Ascending aorta (tissue), 2 donors: ENCODE measurements at places on chromosomes 3 and 15. TPM values are rescaled to one million over a fixed set of nuclear protein-coding genes. Genes with fewer than 3 reads are reported as not detected.

Gene CPN2
- not detected for total RNA-seq

Gene CX3CR1
- total RNA-seq: not detected

Gene NBEAL2
- total RNA-seq: 70.2 TPM

DNA sequence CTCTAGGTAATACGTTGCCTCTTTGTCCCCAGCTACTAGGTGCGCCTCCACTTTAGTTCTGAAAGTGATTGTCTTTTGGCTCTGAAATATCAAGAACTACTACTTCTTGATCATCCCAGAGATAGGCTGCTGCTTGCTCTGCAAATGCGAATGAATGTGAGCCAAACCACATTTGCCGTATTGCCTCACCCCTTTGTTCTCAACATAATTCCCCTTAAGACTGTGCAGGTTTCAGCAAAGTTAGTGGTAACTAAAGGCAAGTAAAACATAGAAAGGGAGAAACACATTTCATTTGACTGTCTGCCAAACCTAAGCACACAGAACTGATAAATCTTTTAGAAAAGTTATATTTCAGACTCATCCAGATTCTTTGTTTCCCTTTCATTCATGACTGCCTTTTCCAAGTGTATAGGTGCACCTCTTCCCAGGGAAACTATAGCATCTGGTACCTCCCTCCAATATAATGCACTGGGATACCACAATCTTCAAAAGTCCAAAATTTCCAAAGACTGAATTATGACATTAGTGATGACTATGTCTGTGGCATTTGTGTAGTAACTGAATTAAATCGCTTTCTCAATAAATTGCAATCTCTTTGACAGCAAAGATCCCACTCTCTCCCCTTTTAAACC, 720.6 kb upstream of the CBLB start:
- H3K27me3 ChIP-seq: no peaks in the 10 kb centered on the region
- H3K27ac ChIP-seq: no peak overlapping the region
- H3K36me3 ChIP-seq: no peaks in the 10 kb centered on the region

DNA sequence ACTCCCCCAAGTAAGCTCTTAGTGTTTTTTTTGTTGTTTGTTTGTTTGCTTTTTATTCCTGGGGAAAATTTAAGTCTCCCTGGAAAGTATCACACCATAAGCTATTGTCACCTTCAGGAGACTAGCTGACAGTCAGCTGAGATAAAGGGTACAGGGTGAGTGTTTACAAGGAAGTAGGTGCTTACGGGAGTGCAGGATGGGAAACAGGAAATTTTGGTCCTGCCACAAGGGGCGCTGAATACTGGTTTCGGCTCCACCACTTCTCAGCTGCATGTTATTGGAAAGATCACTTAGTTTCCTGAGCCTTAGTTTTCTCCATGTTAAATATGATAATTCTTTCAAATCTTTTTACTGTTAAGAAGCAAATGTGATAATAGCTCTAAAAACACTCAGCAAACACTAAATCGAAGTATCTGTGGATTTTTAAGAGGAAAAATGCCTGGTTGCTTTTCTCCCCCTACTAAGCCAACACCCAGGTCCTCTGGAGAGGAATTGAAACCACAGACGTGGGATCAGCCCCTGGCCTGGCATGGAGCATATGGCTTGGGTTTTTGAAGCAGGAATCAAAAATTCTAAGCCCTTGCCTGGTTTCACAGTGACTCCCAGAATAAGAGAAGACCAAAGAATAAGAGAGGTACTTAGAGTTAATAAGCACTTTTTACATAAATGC, 90.7 kb downstream of the SCN11A start:
- H3K27me3 ChIP-seq: no peaks in the 10 kb centered on the region
- DNase-seq: no peak
- H3K36me3 ChIP-seq: no peaks in the 10 kb centered on the region
- no peak overlapping the region for H3K4me3 ChIP-seq
- H3K27ac ChIP-seq: no peak overlapping the region

DNA sequence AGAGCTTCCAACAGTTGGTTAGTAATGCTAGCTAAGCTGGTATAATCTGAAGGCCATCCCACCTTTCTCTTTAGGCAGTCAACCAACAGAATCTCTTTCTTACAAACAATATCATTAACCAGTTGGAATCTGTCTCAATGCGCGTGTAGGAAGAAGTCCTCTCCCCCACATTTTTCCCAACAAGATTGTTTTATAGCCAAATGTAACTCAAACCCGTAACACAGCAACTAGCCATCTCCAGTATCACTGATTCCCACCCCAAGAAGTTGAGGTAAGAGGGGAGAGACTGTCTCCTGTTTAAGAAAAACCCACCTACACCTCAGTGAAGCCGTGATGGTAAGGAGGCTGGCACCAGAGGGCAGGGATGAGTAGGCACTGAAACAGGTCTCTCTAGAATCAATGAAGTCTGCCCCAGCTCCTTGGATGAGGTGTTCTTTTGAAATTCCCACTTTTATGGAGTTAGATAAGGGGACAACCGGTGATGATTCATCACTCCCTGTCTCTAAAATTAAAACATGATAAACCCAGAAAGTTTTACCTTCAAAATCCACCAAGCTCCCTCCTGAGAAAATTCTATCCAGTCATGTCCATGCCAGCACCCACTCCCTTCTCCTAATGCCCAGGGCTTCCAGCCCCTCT, 30.9 kb downstream of the CDC25A start:
- no peak overlapping the region for H3K4me3 ChIP-seq
- peaks cover 7% of the 10 kb centered on the region for H3K36me3 ChIP-seq
- no peak for DNase-seq
- H3K27me3 ChIP-seq: no peaks in the 10 kb centered on the region
- H3K27ac ChIP-seq: peak overlapping the region; percentile 46
- no peaks in the 10 kb centered on the region for H3K4me1 ChIP-seq

DNA sequence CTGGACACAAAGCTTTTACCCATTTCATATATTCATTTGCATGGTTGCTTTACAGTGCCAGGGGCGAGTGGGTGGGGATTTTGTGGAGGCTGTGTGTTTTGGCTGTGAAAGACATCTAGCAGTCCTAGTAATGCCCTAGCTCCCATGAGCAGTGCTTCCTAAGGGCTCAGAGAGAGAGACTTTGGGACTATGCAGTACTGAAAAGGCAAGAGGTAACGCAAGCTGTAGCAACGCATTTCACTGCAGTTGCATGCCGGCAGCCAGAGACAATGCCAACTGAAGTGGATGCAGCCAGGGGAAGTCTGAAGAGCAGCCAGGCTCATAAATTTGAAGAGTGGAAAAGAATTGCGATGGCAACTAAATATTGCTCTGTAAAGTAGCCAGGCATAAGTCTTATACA, 27.4 kb upstream of the ATP10A start:
- H3K27ac ChIP-seq: no peak overlapping the region
- H3K27me3 ChIP-seq: no peaks in the 10 kb centered on the region
- H3K4me3 ChIP-seq: no peak overlapping the region

Gene PLCL2
- 2.9 TPM for total RNA-seq

GRCh38 chr15:73873889-73874511, 636 bp downstream of the TBC1D21 start:
- H3K4me1 ChIP-seq: no peaks in the 10 kb centered on the region
- H3K27ac ChIP-seq: no peak overlapping the region
- no peak overlapping the region for H3K4me3 ChIP-seq

DNA sequence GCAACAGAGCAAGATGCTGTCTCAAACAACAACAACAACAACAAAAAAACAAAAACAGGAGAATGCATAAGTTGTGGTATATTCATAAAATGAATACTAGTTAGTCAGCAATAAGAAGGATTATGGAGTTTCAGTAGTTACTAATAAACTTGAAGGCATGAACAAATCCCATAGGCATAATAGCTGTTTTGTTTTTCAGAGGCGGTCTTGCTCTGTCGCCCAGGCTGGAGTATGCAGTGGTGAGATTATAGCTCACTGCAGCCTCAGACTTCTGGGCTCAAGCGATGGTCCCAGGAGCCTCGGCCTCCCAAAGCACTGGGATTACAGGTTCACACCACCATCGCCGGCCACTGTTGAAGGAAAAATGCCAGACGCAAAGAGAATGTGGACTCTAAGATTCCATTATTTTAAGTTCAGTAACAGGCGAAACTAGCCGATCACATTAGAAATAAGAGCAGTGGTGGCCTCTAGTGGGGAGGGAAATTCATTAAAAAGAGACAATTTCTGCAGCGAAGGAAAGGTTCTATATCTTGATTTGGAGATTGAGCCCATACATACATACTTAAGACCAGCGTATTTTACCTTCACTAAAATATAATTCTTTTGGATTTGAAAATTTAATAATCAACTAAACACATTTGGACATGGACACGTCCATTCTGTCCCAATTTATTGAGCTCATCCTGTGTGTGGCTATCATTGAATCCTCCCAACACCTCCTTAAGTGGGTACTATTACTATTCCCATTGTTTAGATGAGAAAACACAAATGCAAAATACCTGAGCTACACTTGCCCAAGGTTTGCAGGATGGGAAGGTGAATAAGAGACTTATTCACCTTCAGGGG, 27.4 kb upstream of the HDAC11 start:
- H3K4me1 ChIP-seq: no peaks in the 10 kb centered on the region
- H3K36me3 ChIP-seq: no peaks in the 10 kb centered on the region
- no peak for DNase-seq
- H3K27ac ChIP-seq: peak overlapping the region; percentile 71

Gene AQP9
- 0.43 TPM for total RNA-seq

Gene GABRA5
- not detected for total RNA-seq

Gene CSTA
- not detected for total RNA-seq
